GM12878 (cell line): ENCODE measurements at places on chromosomes 1 and 21.

GRCh38 chr1:150376110-150376509, 12.2 kb downstream of the RPRD2 start:
- no peak for DNase-seq

- DNase-seq, result no peak
Measured at GRCh38 chr1:226723657-226724532, 15.2 kb downstream of the ITPKB start.

DNA sequence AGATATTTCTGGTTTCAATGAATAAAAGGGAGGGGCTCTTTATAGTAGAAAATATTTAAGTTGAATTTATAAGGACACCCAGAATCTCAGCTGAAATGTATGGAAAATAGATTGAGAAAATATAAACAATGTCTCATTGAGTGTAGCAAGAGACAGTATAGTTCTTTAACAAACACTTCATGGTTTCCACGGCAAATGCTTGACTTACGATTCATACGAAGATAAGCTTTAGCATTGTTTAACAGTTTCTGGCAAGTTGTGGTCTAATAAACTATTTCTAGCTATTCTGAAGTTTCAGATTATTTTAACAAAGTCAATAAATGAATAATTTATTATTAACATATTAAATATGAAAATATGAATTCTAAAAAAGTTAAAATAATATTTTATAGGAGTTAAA, 1419.4 kb downstream of the KCNT2 start:
- DNase-seq, result no peak

DNA sequence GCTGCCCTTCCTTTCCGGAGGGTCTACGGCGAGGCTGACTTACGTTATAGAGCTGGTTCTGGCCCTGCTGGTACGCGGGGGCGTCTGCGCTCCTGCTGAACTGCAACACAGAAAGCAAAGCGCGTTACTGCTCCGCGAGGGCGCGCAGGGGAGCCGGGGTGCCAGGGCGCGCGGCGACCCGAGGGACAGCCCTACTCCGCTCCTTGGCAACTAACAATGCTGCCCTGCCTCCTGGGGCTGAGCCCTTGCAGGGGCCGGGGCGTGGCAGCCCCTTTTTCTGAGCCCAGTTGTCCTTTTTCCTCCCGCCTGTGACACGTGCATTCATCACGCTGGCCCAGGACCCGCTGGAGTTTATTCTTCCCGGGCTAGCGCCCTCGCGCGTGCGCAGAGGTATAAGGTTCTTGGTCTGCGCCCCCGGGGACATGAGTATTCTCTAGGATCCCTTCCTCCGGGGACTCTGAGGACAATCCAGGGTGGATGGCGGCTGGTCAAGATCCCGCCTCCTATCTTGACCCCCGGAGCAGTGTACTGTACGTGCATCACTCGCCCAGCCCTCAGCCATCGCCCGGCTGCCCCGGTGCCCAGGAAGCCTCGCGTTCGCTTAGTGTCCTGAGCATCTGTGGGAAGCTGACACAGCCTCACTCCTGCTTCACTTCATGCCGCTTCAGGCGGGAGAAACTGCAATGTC, 78.9 kb downstream of the CD247 start:
- no peak for DNase-seq

- no peak for DNase-seq
Measured at GRCh38 chr1:231786126-231786525, 159.5 kb downstream of the DISC1 start.

DNA sequence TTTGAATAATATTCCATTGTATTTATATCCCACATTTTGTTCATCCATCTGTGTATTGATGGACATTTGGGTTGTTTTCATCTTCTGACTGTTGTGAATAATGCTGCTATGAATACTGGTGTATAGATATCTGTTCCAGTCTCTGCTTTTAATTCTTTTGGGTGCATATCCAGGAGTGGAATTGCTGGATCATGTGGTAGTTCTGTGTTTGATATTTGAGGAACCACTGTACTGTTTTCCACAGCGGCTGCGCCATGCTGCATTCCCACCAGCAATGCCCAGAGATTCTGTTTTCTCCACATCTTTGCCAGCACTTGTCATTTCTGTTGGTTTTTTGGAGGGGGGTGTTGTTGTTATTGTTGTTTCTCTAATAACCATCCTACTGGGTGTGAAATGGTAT, 131.6 kb upstream of the KIF26B start:
- no peak for DNase-seq

- DNase-seq, result no peak
Measured at GRCh38 chr21:26739189-26739588, 106.0 kb downstream of the ADAMTS1 start.

- DNase-seq, result no peak
Measured at GRCh38 chr1:194865383-194865782, 1679.0 kb upstream of the B3GALT2 start.

GRCh38 chr1:168629466-168629865, 53.1 kb downstream of the XCL1 start:
- DNase-seq, result no peak

DNA sequence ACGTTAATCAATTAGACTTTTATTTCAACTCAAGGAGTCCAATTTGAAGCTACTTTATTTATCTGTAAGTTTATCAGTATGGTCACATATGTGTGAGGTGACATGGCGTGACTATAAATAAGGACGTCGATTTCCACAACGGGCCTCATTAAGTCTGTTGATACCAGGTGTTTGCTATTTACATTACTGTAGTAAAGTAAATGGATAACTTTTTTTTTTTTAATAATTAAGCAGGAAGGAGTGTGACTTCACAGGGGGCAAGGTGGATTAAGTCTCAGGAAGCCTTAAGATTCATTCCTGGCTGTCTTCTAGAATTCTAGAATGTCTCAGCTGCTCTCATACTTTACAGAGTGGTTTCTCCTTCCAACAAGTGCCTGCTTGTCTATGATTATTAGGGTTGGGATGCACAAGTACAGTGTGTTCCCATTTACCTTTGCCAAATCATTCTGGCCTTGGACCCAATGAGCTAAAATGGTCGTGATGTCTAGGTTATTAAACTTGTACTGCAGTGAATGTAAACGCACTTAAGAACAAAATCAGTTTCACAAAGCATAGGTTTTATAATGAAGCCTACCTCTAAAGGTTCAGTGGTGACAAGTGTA, 15.5 kb downstream of the MAP3K7CL start:
- no peak for DNase-seq

- DNase-seq, result no peak
Measured at GRCh38 chr1:43238085-43238484, 31.7 kb upstream of the TMEM125 start.

GRCh38 chr1:108033550-108033951, 68.6 kb upstream of the VAV3 start:
- no peak for DNase-seq

DNA sequence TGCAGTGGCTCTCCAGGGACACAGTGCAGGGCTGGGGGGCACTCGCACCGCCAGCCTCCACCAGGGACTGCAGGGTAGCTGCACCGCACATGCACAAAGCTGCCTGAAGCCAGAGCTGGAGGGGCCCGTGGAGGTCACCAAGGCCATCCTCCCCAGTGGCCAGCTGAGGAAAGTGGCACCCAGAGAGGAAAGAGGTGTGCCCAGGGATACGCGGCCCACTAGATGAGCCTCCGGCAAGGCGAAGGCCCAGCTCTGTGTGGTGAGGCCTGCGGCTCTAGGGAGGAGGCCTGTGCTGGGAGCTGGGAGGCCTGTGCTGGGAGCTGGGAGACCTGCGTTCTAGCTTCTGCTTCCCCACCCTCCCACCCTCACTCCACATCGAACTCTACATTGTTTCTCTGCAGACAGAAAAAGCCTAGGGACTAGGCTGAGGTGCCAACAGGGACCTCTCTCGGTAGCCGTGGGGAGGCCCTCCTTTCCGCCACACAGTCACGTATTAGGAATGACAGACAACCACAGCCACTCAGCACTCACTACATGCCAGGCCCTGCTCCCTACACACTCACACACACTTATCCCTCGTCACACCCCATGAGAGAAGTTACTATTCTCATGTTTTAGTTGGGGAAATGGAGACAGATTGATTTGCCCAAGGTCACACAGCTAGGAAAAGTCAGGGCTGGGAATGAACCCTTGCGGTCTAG, 921 bp upstream of the ASCL5 start:
- DNase-seq, result no peak

- DNase-seq, result no peak
Measured at GRCh38 chr1:159188375-159188788, 16.3 kb upstream of the ACKR1 start.

DNA sequence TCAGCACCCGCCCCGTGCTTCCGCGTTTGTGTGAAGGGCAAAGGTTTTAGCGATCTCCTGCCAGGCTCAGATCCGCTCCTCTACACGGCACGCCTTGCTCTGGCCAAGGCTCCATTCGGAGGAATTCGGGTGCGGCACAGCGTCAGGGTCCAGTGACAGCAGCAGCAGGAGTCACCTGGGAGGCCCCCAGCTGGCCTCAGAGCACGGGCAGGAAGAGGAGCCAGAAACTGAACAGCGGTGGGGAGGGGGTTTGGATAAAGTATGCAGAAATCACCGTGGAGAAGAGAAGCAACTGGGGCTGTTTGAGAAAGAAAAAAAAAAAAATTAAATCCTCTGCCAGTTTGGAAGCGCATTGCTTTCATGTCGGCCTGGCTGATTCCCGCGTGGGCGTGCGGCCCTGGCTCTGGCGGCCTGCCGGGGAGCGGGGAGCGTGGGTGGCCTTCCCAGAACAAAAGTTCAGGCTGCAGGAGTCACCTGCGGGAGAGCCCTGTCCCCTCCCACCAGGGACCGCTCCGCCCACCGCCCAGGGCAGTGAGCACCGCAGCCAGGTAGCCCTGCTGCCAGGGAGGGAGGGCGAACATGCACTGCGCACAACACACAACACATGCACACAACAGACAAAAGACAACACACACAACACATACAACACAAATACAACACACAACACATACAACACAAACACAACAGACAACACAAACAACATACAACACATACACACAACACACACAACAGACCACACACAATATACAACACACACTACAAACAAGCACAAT, 107.6 kb downstream of the ETS2 start:
- DNase-seq, result no peak

- no peak for DNase-seq
Measured at GRCh38 chr1:52943876-52944416, 16.9 kb downstream of the SCP2 start.

GRCh38 chr21:38847556-38847955, 41.8 kb downstream of the ETS2 start:
- no peak for DNase-seq

DNA sequence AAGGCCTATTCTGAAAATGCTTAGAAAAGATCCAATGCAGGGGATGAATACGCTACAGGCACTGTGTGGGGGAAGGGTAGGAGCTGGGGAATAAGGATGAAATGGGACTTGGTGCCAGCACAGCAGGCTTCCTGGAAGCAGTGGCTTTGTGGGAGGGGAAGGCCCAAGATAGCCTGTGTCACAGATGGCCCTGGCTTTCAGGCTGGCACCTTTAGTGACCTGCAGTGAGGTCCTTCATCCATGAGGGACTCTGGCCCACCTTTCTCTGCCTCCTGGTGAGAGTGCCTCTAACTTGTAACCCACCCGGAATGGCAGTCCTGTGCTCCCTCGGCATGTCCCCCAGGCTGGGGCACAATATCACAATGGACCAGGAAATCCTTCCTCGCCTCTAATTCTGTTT, 919 bp downstream of the CHI3L1 start:
- no peak for DNase-seq

- DNase-seq, result no peak
Measured at GRCh38 chr1:208028526-208028925, 117.6 kb upstream of the CD34 start.

- DNase-seq, result no peak
Measured at GRCh38 chr1:118147522-118147921, 37.5 kb downstream of the SPAG17 start.

DNA sequence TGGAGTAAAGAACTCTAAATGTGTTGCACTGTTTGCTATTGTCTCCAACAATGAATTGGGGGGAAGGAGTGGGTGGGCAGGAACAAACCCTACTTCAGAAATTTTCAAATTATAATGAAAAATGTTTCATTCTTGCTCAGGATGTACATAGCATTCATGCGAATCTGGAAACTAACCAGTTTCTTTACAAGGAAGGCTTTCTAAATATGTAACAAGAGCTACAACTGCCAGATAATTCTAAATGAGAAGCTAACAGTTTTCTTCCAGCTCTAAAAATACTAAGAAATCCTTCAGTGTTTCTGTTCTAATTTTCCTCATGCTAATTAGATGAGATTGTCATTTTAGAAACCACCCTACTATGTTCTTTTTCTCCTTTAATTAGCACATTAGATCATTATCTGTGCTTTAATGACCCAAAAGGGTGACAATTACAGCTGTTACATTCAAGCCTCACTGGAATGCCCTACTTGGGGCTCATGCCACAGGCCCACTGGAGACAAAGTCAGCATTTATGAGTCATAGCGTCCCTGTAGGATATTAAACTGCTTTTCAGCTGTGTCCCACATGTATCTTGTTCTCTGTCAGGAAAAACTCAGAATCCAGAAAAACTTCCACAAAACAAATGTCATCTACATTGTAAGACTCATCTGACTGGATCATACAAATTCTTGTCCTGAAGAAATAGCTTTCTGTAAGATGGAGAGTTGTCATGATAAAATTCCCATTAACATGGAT, 804.6 kb upstream of the CXADR start:
- DNase-seq, result no peak

GRCh38 chr1:37974567-37974966, 15.3 kb downstream of the SF3A3 start:
- no peak for DNase-seq

- DNase-seq, result no peak
Measured at GRCh38 chr1:43881415-43881814, 52.2 kb upstream of the ARTN start.
